ENCODE measurements at places on chromosomes 16 and 17. TPM values are rescaled to one million over a fixed set of nuclear protein-coding genes. Genes with fewer than 3 reads are reported as not detected.

GRCh38 chr17:82031303-82031884, at the start of gene RAC3:
RAC3 (plus strand) TSS chr17:82031678; CDS start chr17:82031762, 84 bp downstream.
- no peak for DNase-seq

DNA sequence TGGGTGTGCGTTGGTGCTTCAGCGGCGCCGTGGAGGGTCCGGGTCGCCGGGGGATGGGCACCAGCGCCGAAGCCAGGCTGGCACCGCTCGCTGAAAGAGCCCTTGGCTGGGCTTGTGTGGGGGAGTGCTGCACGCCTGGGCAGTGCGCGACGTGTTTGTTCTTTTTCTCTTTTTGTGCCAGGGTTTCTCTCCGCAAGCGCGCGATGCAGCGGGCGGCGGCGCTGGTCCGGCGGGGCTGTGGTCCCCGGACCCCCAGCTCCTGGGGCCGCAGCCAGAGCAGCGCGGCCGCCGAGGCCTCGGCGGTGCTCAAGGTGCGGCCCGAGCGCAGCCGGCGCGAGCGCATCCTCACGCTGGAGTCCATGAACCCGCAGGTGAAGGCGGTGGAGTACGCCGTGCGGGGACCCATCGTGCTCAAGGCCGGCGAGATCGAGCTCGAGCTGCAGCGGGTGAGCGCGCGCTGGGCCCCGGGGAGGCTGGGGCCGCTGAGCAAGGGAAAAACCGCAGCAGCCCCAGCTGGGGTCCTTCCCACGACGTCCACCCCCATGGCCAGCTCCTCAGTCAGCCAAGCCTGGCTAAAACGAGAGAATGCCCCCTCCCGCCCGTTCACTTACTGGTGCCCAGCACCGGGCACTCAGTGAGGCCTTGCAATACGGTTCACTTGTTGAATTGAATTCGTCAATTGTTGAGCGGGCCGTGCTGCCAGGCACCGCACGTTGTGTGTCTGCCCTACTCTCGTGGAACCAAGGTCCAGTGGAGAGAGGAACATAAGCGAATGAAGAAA, 541 bp downstream of the GPT2 start:
- no peak for DNase-seq

DNA sequence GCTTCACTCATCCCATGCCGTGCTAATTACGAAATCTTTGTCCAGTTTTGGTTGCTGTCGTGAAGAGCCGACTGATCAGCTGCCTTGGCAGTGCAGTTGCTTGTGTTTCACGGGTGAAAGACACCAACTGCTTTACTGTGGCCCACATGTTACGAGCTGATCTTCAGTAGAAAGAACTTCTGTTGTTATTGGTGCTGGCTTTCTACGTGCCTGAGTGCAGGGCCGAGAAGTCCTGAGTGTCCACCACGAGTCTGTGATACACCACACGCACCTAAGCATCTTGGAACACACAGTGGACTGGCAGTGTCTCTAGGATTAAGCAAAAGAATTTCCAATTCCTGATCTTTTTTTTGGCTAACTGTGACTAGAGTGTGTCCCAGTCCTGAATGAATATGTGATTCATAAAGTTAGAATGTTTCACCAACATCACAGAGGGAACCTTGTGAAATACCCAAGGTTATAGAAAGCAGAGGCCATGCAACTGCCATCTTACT, 70.4 kb upstream of the CLEC18A start:
- DNase-seq, result no peak

DNA sequence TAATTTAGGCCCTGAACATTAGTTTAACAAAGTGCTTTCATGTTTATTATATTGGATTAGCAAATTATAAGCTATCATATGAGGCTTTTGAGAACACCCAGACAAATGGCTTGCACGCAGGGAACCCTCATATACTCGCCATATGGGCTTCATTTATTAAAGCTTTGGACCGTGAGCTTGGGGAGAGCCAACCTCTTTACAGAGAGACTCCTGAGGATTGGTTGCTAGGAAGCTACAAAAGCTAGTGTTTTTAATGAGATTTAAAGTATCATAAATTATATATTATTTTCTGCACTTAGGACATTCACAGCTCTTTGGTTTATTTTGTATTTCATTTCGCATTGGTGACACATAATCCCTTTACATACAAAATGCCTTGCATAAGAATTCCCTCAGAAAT, 193.8 kb upstream of the TOX3 start:
- DNase-seq, result no peak

BLTP2 gene
- 83.8 TPM for total RNA-seq

PCTP gene
- total RNA-seq, result 7.5 TPM

Measured in occipital lobe (tissue), 3 donors.